ENCODE measurements at places on chromosomes 6 and 20.
A peak's percentile ranks its signal among the peaks of the same experiment; 100 is the strongest.

GRCh38 chr6:10300071-10300470 is 114.8 kb downstream of the TFAP2A start:
- no peak for DNase-seq

DNA sequence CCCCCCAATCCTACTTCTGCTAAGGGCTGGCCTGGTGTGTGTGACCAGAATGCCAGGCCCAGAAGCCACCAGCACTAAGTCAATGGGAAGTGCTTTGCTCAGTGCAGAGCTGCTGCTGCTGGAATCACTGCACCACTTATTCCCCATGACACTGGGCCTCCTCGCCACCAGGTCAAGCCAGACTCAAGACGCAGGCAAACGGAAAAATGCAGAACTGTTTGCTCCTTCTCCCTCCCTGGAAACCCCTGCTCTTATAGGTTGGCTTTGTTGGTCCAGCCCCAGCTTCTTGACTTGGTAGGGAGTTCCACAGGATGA is 121.9 kb downstream of the PHACTR3 start:
- no peak for DNase-seq

GRCh38 chr6:2763345-2763841 is 1.8 kb upstream of the WRNIP1 start:
- DNase-seq, result no peak

GRCh38 chr6:148947621-148948444 is 201.0 kb downstream of the UST start:
- DNase-seq, result peak; percentile 74

GRCh38 chr6:134809130-134809529 is 140.8 kb downstream of the ALDH8A1 start:
- DNase-seq, result no peak

- DNase-seq, result no peak
These were observed 21.9 kb upstream of the MBOAT1 start for GRCh38 chr6:20234136-20234535.

- no peak for DNase-seq
These were observed 4.6 kb upstream of the BPIFA1 start for GRCh38 chr20:33231237-33231636.

- no peak for DNase-seq
These were observed 52.6 kb upstream of the C20orf144 start for GRCh38 chr20:33609504-33609903.

GRCh38 chr6:155635416-155635815 is 179.8 kb upstream of the NOX3 start:
- no peak for DNase-seq

- no peak for DNase-seq
These were observed 364.7 kb upstream of the DEFB115 start for GRCh38 chr20:30892541-30893345.

DNA sequence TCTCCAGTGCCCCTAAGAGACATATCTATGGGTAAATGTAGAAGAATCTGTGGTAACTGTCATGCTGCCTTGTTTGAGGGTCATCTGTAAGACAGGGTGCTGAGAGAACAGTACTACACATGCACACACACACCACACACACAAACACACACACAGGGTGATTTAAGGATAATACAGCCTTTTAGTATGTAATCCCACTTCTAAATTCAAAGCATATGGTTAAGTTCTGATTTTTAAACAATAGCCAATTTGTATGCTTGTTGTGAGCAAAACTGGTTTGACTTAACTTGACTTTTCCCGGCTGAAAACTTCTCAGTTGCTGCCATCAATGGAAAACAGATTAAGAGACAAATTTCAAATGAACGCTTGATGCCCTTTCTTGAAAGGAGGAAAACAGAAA is 241.8 kb downstream of the ADGRG6 start:
- no peak for DNase-seq

DNA sequence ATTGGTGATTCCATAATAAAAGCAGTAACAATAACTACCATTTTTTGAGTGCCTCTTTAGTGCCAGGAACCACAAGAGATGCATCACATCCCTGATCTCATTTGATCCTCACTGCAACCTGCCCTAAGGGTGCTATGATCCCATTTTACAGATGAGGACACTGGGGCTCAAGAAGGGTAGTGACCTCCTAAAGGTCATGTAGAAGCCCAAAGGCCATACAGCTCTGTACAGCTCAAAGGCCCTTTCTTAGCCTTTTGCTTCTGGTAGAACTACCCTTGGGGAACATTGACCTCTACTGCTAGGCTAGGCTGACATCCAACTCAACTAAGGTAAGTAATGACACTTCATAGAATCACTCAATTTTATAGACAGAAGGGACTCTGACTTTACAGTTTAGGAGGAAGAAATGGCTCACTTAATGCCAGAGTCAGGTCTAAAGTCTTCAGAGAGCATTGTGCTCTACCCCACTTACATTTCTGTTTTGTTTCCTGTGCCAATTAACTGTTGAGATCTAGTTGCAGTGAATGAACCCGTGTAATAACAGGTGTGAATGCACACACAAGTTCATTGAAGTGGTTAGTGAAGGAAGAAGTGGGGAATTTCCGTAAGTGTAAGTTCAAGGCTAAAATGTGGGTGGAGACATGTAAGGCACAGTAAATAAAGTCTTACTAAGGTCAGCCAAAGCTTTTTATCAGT is 10.7 kb downstream of the SLC9A8 start:
- peak; percentile 72 for DNase-seq

DNA sequence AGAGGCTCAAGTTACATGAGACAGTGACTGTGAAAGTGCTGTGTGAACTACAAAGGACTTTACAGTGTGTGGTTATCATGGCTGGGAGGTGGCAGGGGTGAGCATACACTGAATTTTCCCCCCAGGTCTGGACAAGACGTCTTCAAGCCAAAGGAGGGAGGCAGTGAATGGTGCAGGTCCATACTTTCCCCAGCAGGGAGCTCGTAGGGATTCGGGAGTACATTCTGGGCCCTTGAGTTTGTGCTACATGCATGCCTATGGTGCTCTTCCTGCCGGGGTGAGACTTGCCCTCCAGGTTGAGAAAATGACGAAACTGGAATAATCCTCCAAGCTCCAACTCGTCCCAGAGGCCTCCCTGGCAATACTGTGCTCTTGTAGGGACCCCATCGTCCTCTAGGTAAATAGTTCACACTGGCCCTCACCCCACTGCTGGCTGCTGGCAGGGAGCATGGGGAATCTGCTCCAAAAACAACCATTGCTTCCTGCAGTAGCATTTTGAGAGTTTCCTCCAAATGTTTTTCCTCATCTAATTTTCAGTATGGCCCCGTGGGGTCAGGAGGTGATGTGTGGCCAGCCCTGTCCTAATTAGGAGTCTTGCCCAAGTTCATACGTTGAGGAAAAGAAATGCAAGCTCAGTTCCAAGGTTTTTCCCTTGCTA is 57.6 kb downstream of the ZNF831 start:
- no peak for DNase-seq

GRCh38 chr20:62642666-62643520 is 590 bp downstream of the SLCO4A1 start:
- DNase-seq, result peak; percentile 56

DNA sequence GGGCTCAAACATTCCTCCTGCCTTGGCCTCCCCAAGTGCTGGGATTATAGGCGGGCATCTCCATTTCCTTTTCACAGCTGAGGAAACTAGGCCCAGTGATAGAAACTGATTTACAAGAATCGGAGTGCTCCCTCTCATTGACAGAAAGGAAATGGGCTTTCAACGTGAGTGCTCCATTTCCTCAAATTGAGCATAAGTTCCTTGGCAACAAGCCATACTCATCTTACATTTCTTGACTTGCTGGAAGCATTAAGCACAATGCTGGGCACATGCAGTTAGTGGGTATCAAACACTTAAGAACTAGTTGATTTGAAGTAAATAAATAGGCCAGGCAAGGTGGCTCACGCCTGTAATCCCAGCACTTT is 54.7 kb downstream of the FGD2 start:
- no peak for DNase-seq
